Smooth muscle cell of the brain vasculature (primary cell): ENCODE measurements at places on chromosomes 11 and 22.

GRCh38 chr11:17513853-17514252, 30.4 kb downstream of the USH1C start:
- DNase-seq = no peak

GRCh38 chr11:35474688-35475087, 50.7 kb downstream of the PAMR1 start:
- no peak for DNase-seq

GRCh38 chr22:17912945-17913721, 111.2 kb downstream of the MICAL3 start:
- no peak for DNase-seq

DNA sequence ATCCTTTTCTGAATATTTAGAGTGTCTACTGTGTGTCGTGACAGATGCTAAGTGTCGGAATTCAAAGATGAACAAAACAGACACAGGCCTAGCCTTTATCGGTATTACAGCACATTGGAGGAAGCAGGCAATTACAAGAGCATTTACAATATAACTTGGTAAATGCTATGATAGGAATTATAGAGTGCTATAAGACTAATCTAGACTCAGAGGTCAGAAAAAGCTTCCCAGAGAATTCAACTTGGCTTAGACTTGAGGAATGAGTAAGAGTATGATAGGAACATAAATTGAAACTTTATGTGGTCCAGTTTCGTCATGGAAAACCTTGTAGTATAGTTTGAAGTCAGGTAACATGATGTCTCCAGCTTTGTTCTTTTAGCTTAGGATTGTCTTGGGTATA, 395.7 kb upstream of the FAT3 start:
- no peak for DNase-seq

DNA sequence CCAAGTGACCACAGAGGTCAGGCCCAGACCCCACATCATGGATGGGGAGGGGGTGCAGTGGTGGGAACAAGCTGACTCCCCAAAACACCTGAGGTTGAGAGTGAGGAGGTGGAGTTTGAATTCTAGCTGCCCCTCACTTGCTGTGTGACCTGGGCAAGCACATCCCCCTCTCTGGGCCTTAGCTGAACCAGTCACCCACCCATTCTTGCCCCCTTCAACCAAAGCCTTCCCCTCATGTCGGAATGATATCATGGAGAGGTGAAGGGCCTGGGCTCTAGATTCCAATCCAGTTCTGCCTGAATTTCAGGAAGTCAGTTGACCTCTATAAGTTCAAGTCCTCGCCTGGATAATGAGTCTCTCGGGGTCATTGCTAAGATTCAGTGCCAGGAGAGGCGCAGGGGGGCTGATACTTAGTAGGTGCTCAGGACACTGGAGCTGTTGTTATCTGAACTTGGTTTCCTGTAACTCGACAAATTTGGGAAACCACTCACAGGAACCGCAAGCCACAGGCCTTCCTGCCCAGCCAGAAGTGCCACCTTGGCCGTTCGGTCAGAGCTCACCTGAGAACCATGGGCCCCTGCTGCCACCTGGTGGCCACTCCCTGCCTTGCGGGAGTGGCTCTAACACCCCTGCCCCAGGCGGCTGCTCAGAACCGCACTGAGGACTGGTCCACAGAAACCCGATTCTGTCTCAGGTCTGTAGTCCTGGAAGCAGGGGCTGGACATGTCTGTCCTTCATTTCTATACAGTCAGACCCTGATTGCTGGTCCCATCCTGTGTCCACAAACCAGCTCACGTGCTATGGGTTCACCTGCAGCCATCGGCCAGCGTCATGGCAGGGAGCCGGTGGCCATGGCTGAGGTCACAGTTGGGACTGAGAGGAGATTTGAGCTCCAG, 6.9 kb downstream of the CDC42EP1 start:
- DNase-seq = no peak

DNA sequence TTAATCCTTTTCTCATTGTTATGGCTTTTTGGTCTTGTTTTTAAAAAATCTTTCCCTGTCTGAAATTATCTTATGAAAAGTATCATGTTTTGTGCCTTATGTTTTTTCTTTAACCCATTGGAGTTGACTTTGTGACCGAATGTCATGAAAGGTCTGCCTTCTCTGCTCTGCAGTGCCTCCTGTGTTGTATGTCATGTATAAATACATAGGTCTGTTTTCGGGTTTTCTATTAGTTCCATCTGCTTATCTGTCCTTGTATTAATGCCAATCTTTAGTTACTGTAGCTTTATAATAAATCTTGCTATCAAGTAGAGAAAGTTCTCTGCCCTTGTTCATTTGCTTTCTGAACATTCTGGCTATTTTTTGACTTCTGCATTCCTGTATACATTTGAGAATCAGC, 73.0 kb downstream of the ZBTB44 start:
- DNase-seq = no peak

- no peak for DNase-seq
Observed at GRCh38 chr11:132024587-132025295, 654.3 kb downstream of the NTM start.

GRCh38 chr22:19595532-19595931, 71.3 kb upstream of the CLDN5 start:
- DNase-seq = no peak

DNA sequence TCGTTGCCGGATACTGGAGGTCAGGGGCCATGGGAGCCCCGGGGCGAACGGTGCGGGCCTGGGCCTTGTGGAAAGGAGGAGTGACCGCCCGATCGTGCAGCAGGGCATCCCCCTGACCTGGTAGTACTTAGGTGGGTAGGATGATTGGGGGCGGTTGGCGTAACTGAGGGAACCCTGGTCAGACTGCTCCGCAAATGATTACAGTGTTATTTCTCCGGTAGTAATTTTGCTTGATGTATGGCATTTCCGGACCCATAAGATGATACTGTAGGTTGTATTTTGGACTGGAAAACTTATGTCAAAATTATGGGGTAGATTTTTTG, 762 bp downstream of the MTMR3 start:
- no peak for DNase-seq

- no peak for DNase-seq
Observed at GRCh38 chr11:46382646-46383403, 1.4 kb downstream of the MDK start.

DNA sequence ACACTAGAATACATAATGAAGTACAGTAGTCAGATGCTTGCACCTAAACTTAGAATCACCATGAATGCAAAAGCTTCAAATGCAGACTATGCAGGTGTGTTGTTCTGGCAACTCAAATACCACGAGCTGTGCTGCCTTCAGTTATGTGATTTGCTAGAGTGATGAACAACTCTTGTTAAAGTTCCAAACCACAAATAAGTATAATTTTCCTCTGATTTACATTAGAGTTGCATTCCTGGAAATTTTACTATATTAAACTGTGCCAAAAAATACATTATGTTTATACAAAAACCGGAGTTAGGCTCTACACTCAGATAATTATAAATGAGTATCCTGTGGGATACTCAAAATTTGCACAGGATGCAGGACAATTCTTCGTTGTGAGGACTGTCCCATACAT, 3.0 kb downstream of the TMEM218 start:
- DNase-seq = no peak

DNA sequence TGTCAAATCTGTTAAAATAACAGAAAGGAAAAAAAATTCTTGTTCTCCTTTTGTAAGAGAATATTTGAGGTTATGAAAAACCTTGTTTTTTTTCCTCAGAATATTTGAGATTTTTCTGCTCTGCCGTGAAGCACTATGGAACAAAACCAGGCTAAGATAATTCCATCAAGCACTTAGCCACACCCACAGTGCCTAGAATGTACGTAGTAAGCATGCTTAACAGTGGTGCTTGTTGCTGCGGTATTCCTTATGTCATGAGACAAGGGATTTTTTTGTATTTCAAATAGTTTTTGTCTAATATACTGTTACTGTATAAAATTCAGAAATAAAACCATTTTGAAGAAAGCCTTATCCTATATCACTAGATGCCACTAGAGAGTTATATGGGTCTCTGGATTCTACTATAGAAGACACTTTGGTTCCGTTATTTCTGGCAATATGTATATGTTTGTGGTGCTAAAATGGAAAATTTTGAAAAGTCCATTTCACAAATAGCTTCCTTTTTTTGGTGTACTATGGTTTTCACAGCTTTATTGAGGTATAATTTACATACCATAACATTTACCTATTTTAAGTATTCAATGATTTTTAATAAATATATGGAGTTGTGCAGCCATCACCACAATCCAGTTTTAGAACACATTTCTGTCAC, 23.7 kb downstream of the PDHX start:
- DNase-seq = no peak

- no peak for DNase-seq
Observed at GRCh38 chr11:6433998-6434660, 6.7 kb downstream of the HPX start.

DNA sequence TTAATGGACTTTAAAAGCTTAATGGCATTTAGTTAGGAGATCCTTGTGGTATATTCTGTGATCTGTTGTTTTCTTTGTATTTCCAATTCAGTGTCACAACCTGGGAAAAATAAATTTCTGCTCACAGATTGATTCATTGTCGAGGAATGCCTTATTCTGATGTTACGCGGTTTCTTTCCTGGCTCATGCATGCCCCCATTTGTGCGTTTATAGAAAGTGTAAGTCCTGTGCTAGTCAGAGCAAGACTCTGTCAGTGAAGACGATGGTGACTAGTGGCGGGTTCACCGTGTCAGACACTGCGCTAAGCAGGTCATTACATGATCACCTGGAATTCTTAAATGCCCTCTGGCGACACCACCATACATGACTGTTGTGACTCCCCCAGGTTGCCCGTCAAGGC, 169.4 kb downstream of the TBC1D22A start:
- no peak for DNase-seq

DNA sequence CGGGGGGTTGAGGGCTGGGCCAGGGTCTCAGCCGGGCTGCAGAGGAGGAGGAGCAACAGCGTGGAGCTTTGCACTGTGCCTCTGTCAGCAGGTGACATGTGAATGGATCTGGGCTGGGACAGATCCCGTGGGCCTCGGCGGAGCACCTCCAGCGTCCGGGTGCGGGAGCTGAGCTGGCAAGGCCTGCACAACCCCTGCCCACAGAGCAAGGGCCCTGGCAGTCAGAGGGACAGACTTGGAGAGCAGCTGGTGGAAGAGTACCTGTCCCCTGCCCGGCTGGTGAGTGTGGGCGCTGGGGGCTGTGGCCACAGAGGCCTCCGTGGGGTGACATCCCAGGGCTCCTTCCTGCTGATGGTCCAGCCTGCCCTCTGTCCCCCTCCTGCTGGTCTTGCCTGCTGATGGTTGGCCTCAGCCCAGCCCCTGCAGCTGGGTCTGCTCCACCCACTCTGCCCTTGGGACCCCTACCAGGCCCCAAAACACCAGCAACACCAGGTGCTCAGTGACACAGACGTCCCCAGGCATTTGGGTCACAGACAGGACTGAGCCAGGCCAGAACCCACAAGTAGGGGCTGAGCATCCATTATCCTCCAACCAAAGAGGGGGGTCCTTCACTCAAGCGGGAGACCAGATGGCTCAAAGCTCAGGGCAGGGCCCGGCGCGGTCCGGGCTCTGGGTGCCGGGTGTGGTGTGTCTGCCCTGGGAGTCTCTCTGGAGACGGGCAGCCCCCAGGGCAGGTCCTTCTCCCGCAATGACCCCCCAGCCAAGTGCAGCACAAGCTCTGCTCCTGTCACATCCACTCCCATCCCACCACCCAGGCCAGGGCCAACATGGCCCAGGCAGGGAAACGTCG, 3.5 kb downstream of the LRRC56 start:
- DNase-seq = no peak

DNA sequence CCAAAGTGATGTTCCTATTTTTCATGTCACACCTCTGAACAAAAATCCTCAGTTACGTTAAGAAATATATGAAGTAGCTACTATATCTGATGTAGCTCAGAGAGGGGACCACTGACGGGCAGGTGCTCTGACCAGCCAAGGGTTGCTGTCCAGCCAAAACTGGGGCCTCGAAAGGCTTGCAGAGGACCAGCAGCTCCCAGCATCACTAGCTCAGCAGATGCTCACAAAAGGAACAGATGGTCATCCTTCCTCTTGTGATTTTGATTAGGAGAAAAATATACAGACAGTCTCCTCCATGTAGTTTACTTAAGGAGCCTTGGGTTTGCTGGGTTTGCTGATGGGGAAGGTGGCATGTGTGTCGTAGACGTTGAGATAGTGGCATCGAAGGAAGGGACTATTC, 374.6 kb upstream of the B3GAT1 start:
- no peak for DNase-seq

GRCh38 chr11:73188301-73188700, 29.8 kb upstream of the P2RY2 start:
- DNase-seq = no peak

GRCh38 chr22:20945578-20945934, 21.5 kb upstream of the AIFM3 start:
- no peak for DNase-seq

DNA sequence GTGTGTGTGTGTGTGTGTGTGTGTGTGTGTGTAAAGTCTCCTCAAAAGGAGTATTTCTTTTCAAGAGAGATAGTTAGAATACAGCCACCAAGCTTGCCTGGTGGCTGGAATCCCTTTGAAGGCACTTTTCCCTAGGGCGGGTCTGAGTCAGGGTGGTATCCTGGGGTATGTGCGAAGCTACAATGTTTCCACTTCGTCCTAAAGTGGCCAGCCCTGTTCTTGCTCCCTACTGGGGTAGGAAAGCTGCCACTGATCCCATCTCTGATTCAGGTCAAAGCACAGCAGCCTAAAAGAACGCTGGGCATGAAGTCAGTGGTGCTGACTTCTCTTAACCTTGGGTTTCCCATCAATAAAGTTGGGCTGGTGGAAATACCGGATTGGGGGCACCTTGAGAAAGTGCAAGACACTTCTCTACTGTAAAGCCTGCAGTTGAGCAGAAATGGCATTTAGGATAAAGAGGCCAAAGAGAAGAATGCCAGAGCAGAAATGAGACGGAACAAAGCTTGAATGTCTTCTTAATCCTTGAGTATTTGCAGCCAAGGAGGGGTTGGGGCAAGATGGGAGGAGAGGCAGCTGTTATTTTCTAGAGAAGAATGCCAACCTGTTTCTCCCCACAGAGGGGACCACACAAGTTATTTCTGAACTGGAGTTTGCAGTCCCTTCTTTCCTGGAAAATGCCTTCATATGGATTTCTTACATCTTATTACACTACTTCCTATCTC, 35.3 kb downstream of the ZNRF3 start:
- DNase-seq = no peak

GRCh38 chr22:24289741-24290163, 19.1 kb downstream of the SPECC1L start:
- no peak for DNase-seq

- no peak for DNase-seq
Observed at GRCh38 chr11:131649856-131650255, 279.4 kb downstream of the NTM start.

DNA sequence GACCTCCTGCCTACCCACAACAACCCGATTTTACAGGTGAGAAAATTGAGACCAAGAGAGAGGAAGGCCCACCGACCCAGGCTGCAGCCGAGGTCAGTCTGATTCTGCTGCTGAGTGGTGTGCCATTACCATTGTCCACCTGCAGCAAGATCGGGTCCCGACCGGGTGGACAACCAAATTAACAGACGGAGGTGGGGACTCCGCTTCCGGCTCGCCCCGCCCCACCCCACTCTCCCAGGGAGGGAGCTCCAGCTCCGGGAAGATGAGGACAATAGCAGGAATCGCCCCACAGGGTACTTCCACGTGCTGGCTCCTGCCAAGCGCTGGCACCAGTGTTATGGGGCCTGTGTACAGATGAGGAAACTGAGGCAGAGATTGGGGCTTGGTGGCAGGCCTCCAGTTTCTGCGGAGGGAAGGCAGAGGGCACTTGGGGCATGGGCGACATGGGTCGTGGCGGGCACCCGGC, 425 bp upstream of the KDELR3 start:
- no peak for DNase-seq
